Cardiac fibroblast (primary cell): ENCODE measurements at places on chromosomes 6 and 20.

DNA sequence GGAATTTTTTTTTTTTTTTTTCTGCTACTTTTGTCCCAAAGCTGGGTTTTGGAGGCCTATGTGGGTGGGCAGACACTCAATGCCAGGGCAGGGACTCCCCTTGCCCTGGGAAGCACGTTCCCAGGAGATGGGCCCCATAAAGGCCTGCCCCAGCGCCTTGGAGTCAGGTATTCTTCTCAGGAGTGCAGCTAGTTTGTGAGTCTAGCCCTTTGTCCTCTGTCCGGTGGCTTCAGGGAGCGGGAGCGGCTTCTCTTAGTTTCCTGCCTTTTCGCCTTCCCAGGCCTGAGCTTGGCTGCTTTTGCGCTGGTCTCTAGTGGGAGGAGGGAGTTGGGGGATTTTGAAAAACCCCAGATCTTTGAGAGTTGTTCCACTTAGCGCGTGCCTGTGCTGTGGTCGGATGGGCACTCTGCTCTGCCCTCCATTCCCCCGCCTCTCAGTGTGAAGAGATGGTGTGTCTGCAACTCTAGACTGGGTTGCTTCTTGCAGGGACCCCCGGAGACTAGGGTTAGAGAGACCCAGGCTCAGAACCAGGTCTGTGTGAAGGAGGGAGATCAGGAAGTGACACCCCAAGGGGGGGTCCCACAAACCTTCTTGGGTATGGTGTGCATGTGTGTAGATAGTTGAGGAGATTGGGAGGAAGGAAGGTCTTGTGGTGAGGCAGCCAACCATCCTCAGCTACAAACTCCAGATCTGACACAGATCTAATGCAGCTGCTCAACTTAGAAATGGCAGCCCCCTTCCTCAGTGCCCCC lies 1.3 kb downstream of the PLCG1 start:
- peak; percentile 27 for DNase-seq

DNA sequence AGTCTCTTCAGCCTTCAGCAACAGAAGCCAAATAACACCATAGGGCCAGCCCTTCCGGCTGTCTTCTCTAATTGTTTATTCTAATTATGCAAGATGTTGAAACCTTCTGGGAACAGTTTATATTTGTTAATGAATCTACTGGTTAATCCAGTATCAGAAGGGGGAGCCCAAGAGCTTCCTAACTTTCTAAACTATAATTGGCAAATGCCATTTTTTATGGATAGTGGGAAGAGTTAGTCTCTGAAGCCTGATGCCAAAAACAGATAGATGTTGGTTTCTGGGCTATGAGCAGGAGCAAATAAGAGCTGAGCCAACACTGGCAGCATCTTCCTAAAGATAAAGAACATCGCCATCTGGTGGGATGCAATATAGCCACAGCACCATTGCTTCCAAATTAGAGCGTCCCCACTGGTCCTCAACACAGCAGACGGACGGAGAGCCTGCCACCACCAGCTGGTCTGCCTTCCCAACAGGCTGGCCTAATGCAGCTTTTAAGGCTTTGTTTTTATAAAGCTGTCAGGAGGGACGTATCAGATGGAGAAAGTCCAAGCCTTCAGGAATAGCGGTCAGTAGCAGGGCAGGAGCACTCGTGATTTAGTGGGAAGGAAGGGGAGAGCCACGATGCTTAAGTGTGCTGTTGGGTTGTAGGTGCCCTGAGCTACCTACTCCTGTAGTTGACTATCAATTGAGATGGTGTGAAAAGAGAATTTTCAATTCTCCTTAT lies 118.8 kb downstream of the RALGAPA2 start:
- peak; percentile 56 for DNase-seq

DNA sequence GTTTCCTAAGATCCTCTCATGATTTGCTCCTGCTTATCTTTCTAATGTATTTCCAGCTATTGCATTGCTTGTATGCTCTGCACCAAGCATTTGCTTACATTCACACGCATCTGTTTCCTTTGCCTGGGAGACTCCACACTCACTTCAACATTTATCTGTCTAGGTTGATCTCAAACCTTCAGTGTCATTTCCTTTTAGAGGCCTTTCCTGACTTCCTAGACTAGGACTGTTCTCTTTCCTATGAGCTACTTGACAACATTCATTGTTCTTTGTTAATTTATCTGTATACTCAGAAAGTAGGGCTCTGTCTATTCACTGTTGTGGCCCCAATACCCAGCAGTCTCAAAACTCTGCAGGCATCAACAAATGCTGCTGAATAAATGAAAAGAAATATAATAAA lies 84.4 kb downstream of the WASF1 start:
- peak; percentile 32 for DNase-seq

DNA sequence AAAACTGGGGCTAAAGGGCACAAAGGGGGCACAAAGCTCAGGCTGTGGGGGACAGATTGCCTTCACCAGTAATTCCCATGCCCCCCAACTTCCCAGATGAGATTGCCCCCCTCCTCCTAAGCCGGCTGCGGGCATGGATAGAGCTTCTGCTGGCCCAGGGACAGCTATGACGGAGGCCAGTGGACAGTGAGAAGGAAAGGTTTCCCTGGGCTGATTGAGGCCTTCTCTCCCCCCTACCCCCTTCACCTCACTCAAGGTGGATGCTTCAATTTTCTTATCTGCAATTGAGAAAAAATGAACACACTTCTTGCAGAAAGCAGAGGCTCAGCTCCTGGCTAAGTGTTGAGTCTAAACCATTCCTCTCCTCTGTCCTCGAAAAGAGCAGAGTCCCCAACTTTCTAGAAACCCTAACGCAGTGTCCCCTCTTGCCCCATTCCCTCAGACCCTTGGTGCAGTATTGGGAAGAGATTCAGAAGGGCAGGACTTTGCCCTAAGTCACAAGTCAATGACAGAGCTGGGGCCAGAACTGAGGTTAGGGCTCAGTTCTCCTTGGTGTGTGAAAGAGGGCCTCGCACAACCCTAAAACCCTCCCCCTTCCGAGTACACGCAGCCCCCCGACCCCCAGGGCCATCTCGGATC lies 808 bp downstream of the SDC4 start:
- DNase-seq, result no peak

GRCh38 chr6:37029249-37029971 lies 24.0 kb downstream of the FGD2 start:
- peak; percentile 89 for DNase-seq

DNA sequence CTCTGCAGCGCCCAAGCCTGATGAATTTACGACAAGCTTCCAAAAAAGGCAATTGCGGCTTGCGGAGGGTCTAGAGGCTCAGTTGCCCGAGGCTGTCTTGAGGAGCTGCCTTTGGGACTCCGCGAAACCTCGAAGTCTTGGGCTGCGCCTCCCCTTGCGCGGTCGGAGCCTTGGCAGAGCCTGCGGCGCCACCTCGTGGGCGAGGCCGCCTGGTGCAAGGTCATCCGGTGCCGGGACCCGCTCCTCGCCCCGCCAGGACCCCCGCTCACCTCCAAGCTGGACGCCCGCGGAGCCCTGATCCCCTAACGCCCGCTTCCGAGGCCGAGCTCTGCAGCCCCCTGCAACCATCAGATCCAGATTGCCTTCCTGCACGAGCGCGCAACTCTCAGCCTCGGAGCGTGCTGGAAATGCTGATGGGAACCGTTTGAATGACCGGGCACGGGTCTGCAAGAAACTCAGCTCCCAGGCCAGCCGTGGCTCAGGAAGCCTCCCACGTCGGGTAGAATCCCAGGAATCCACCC lies 14.9 kb upstream of the FAM210B start:
- peak; percentile 46 for DNase-seq

- no peak for DNase-seq
Measured at GRCh38 chr6:90765491-90765890, 178.6 kb upstream of the MAP3K7 start.

- DNase-seq, result peak; percentile 30
Measured at GRCh38 chr20:44650771-44651433, 597 bp downstream of the ADA start.

- no peak for DNase-seq
Measured at GRCh38 chr20:56458206-56458821, 10.1 kb upstream of the RTF2 start.

DNA sequence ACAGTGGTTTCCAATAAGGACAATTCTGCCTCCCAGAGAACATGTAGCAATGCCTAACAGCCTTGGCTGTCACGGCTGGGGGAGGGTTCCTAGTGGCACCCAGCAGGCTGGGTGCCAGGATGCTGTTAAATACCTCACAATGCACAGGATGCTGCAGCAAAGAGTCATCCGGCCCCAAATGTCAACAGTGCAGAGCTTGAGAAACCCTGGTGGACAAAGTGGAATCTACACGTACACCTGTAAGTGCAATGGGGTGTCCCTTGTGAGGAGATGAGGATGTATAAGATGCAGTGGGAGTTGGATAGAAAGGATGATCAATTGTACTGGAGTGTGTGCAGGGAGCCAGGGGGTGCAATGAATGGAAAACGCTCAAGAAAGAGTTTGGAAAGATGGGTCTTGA lies 142.4 kb downstream of the FNDC1 start:
- DNase-seq, result no peak

DNA sequence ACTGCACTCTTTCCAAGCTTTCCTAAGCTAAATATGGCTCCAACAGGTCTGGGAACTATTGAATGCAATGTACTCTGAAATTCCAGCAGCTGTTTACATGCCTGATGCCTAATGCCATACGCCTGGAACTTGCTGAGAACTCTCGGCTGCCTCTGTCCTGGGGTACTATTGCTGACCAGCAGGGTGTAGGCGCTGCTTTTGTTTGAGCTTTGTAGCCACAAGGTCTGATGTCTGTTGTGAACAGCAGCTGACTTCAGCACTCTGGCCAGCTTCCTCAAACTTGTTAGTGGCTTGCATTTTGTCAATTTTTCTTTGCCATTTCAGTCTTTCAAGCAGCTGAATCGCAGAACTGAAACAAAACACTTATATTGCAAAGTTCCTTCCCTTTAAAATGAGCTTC lies 26.7 kb downstream of the SAYSD1 start:
- DNase-seq, result peak; percentile 80

DNA sequence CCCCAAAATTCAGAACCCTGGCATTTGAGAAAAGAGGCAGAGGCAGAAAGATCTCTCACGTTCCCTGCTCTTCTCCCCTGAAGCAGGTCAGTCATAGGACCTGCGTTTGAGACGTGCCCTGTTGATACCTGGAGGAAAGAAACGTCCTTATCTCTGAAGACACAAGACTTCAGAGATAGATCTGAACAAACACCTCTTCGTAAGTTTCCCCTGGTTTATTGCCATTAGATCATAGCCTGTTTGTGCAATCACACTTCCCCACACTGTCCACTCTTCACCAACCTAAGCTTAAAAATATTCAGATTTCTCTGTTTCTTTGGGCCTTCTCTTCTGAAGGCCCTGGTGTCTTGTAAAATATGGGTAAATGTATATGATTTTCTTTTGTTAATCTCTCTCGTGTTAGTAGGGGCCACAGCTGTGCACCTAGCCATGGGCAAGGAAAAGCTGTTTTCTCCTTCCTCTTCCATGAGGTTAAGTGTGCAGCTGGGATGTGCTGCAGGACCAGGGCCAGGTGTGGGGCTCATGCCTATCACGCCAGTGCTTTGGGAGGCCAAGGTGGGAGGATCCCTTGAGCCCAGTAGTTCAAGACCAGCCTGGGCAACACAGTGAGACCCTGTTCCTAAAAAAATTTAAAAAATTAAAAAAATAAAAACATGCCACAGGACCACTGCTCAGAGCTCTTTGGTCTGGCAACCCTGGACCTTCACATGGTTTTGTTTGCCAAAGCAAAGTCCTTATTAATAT lies 4.7 kb upstream of the SLC22A2 start:
- DNase-seq, result no peak

- no peak for DNase-seq
Measured at GRCh38 chr6:35015476-35015875, 125.7 kb downstream of the TCP11 start.

GRCh38 chr20:51631011-51631950 lies 88.8 kb upstream of the NFATC2 start:
- DNase-seq, result peak; percentile 98

- peak; percentile 38 for DNase-seq
Measured at GRCh38 chr6:116393430-116393829, 22.7 kb downstream of the DSE start.

DNA sequence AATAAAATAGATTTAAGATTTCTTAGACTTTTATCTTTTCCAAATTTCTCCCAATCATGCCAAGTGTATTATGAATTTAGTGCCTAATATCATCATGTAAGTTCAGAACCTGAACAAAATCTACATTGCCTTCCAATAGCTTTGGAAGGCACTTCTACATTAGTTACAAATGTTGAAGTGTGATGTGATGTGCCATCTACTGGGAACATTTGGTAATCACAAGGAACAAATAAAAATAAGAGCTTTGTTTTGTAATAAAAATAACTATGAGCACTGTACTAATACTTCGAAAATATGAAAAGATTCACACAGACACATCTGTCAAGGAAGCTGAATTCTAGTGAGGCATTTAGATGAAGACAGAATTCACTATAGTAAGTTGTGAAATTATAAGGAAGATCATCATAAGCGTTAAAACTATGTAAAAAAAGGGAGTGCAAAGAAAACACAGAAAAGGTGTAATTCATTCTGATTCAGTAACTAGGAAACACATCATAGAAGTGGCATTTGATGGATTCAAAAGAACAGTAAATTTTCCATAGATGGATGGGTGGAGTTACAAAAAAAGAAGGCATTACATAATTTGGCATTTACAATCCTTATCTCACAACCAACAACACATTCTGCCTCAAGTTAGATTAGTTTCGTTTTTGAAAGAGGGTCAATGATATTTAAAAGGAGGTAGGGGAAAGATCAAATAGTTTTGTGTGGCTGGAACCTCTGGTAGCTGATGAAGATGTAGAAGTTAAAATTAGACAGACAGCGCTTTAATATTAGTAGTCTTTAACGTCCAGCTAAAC lies 161.0 kb downstream of the ASCC3 start:
- DNase-seq, result peak; percentile 69

GRCh38 chr6:140370441-140370840 lies 996.0 kb upstream of the CITED2 start:
- no peak for DNase-seq

DNA sequence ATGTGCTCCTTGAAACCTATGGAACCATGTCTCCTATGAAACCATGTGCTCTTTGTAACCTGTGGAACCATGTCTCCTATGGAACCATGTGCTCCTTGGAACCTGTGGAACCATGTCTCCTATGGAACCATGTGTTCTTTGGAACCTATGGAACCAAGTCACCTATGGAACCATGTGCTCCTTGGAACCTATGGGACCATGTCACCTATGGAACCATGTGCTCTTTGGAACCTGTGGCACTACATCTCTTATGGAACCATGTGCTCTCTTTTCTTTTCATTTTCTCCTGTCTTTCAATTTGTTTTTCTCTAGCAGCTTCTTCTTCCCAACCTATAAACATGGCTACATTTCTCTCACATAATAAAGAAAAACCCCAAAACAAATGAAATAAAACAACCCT lies 11.9 kb upstream of the CCN2 start:
- DNase-seq, result no peak

DNA sequence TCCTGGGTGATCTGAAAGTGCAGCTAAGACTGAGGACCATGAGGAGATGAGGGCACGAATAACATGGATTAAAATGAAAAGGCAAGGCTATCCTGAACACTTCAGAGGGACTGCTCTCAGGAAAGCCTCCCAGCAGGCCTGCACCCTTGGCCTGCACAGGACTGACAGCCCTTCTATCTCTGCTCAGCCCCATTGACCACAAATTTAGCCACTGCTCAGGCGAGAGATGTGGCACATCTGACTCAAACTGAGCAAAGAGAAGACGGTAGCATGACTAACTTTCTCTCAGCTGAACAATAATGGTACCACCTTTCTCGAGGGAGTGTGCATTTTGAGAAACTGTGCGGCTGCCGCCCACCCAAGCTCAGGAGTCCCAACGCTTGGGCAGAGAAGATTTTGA lies 257.5 kb downstream of the ADGB start:
- no peak for DNase-seq

- DNase-seq, result no peak
Measured at GRCh38 chr6:77040568-77041195, 422.6 kb downstream of the HTR1B start.
